Suprapubic skin (tissue), 4 donors: ENCODE measurements at places on chromosomes 6 and 20. TPM values are rescaled to one million over a fixed set of nuclear protein-coding genes. Genes with fewer than 3 reads are reported as not detected.

HRH3 gene
- total RNA-seq: not detected

HCK gene
- 7.6 TPM for total RNA-seq

PTCHD4 gene
- total RNA-seq: not detected

SYNDIG1 gene
- not detected for total RNA-seq

MANEA gene
- 5.9 TPM for total RNA-seq

GRM1 gene
- not detected for total RNA-seq

RBPJL gene
- not detected for total RNA-seq

GGTLC1 gene
- not detected for total RNA-seq

TUBB2B gene
- 13.3 TPM for total RNA-seq

WFDC2 gene
- total RNA-seq: 29.6 TPM

GPR63 gene
- 0.89 TPM for total RNA-seq

RSPH3 gene
- total RNA-seq: 13.2 TPM

COL11A2 gene
- total RNA-seq: 0.97 TPM

OPN5 gene
- not detected for total RNA-seq

FAM209B gene
- total RNA-seq: not detected

TBX18 gene
- total RNA-seq: 0.62 TPM

MRPL14 gene
- 49.8 TPM for total RNA-seq

CAPN11 gene
- total RNA-seq: 2.5 TPM

CNBD2 gene
- 19.7 TPM for total RNA-seq

RBM24 gene
- total RNA-seq: 3.1 TPM

SPDEF gene
- total RNA-seq: 25.0 TPM

BTN3A1 gene
- total RNA-seq: 28.1 TPM

PROKR2 gene
- total RNA-seq: not detected

ROS1 gene
- 0.49 TPM for total RNA-seq

TPD52L1 gene
- 146 TPM for total RNA-seq

HACE1 gene
- 12.3 TPM for total RNA-seq

GTSF1L gene
- total RNA-seq: not detected

TRAPPC3L gene
- total RNA-seq: not detected

SPEF1 gene
- total RNA-seq: not detected

ADGRF1 gene
- total RNA-seq: not detected

TMEM244 gene
- total RNA-seq: not detected

OPRM1 gene
- total RNA-seq: not detected

PLEKHG1 gene
- total RNA-seq: 35.0 TPM

OR2H1 gene
- total RNA-seq: not detected

TRIM40 gene
- total RNA-seq: not detected

TPX2 gene
- 8.5 TPM for total RNA-seq

SOBP gene
- 0.45 TPM for total RNA-seq

GCNT2 gene
- total RNA-seq: 10.9 TPM

TBXT gene
- not detected for total RNA-seq

B3GAT2 gene
- total RNA-seq: not detected

NKX2-4 gene
- not detected for total RNA-seq

OLIG3 gene
- total RNA-seq: not detected

BPIFB2 gene
- total RNA-seq: not detected

ADGRG6 gene
- 80.3 TPM for total RNA-seq

ZBP1 gene
- total RNA-seq: not detected

PSORS1C1 gene
- 15.8 TPM for total RNA-seq

GNMT gene
- not detected for total RNA-seq

TMEM14B gene
- total RNA-seq: 49.0 TPM

TREML2 gene
- total RNA-seq: not detected

PDYN gene
- not detected for total RNA-seq

IL17A gene
- total RNA-seq: not detected

DEFB132 gene
- total RNA-seq: not detected

THBD gene
- 329 TPM for total RNA-seq
